Eye (tissue), 1 donor: ENCODE measurements at places on chromosomes 13 and 19.

DNA sequence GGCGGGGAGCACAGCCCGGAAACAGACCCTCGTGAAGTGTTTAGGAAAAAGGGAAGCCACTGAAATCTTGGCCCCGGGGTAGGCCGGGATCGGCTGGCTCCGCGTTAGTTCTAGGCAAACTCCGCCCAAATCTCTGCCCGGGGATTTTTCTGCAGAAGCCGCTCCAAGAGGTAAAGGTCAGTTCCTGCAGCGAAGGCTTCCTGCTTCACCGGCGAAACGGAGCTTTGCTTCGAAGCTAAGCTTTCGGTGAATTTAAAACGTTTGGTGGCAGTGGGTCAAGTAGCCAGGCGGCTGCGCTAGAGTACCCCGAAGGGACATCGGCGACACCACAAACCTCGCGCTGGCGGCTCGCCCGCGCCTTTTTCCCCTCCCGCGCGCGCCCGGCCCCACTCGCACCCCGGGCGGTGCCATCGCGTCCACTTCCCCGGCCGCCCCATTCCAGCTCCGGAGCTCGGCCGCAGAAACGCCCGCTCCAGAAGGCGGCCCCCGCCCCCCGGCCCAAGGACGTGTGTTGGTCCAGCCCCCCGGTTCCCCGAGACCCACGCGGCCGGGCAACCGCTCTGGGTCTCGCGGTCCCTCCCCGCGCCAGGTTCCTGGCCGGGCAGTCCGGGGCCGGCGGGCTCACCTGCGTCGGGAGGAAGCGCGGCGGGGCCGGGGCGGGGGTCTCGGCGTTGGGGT, 441 bp downstream of the GJB2 start:
- peak; percentile 62 for DNase-seq

- no peak for DNase-seq
Observed at GRCh38 chr13:28533125-28533436, 38.2 kb upstream of the FLT1 start.

DNA sequence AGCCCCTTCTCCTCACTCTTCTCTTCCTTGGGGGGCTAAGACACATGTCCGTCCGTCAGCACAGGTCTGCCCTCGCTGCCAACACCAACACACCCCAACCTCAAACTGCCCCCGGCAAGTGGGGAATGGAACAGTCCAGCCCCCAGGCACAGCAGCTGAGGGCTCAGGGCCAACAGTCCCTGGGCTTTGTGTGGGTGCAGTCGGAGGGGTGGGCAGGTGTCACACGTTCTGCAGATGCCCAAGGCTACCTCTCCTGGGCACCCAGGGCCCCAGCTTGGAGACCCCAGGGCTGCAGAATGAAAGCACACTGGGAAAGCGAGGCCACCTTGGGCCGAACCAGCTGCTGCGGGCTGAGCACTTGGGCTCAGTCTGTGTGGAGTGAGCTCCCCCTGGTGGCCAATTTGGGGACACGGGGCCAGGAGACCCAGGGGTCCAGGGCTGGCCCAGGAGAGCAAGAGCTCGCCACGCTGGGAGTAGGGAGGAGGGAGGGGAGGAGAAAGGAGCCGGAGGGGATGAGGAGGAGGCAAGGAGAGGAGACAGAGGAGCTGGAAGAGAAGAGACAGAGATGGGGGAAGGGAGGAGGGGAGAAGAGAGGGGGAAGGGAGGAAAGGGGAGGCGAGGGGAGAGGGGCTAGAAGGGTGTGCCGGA, 14.0 kb upstream of the ATP8B3 start:
- DNase-seq, result peak; percentile 95

- DNase-seq, result peak; percentile 46
Observed at GRCh38 chr13:26658448-26659385, 101.2 kb downstream of the WASF3 start.

DNA sequence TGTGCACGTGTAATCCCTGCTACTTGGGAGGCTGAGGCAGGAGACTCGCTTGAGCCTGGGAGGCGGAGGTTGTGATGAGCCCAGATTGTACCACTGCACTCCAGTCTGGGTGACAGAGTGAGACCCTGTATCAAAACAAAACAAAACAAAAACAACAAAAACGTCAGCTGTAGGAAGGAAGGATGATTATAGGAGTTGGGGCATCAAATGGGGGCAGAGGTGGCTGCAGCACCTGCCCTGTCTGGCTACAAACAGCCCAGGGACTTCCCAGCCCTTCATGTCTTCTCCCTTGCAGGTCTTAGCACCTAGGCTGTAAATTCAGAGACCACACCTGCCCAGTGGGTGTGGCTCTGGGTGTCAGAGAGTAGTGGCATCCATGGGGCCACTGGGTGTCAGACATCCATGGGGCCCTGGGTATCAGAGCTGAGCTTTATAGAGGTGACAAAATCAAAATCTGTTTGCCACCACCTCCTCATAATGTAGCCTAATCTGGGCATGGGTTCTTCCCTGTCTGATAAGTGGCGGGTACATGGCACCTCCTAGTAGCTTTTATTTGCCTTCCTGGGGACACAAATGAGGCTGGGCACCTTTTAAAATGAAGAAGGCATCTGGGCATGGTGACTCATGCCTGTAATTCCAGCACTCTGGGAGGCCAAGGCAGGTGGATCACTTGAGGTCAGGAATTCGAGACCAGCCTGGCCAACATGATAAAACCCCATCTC, 4.7 kb upstream of the B3GNT3 start:
- no peak for DNase-seq

DNA sequence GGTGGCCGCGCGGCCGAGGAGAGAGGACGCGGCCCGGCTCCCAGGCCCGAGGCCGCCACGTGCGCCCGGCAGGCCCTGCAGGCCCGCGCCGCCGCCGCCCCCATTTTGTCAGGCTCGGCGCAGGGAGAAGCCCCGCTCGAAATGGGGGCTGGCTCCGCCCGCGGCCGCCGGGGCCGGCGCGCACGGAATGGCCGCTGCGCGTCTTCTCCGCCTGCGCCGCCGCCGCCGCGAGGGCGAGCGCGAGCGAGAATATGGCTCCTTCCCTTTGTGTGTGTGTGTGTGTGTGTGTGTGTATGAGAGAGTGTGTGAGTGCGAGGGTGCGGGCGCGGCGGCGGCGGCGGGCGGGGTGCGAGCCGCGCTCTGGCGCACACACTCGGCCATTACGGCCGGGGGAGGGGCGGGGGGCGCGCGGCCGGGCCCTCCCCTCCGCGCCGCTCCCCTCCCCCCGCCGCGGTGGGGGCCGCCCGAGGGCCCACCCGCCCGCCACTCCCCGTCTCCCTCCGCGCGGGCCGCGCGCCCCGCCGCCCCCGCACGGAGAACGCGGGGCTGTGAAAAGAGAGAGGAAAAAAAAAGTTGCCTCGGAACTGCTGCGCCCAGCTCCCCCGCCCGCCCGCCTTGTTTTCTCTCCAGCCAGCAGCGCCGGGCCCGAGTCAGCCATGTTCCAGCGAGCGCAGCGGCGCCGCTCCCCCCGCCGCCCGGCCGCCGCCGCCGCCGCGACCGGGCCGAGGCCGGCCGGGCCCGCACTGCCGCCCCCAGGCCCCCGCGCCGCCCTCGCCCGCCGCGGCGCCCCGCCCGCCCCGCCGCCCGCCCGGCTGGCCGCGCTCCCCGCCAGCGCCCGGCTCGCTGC, 1.0 kb downstream of the HMGB1 start:
- DNase-seq, result peak; percentile 91

- DNase-seq, result no peak
Observed at GRCh38 chr19:33275933-33276619, 26.3 kb downstream of the CEBPA start.

DNA sequence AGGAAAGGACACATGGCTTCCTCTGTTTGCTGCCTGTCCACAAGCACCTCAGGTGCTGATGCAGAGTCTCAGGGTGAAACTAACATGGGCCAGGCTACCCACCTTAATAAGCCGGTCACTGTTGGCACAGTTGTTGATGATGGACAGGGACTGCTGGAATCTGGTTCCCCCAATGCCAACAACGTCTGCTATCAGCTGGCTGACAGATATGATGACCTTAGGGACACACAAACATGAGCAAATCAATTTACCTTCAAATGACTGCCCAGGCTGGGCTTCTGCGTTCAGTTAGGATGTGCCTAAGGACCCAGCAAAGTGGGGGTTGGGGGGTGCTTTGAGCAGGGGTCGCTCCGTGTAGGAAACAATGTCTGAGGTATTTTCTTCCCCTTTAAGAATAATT, 77.1 kb upstream of the SLC15A1 start:
- no peak for DNase-seq

DNA sequence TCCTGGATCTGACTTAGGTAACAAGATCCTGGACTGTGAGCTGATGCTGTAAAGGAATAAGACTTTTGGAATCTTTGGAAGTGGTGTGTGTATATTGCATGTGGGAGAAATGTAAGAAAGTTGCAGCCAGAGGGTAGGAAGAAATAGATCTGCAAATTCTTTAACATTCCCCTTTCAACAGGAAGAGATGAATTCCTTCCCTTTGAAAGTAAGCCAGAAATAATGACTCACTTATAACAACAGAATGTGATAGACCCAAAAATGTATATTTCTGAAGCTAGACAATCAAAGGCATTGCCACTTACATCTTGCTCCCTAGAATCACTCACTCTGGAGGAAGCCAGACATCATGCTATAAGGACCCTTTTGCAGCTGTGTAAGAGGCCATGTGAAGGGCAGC, 9.8 kb upstream of the SIAH3 start:
- DNase-seq, result no peak

- DNase-seq, result no peak
Observed at GRCh38 chr13:20489185-20489820, 36.4 kb downstream of the CRYL1 start.

GRCh38 chr13:109255141-109255856, 531.1 kb downstream of the IRS2 start:
- DNase-seq, result no peak

DNA sequence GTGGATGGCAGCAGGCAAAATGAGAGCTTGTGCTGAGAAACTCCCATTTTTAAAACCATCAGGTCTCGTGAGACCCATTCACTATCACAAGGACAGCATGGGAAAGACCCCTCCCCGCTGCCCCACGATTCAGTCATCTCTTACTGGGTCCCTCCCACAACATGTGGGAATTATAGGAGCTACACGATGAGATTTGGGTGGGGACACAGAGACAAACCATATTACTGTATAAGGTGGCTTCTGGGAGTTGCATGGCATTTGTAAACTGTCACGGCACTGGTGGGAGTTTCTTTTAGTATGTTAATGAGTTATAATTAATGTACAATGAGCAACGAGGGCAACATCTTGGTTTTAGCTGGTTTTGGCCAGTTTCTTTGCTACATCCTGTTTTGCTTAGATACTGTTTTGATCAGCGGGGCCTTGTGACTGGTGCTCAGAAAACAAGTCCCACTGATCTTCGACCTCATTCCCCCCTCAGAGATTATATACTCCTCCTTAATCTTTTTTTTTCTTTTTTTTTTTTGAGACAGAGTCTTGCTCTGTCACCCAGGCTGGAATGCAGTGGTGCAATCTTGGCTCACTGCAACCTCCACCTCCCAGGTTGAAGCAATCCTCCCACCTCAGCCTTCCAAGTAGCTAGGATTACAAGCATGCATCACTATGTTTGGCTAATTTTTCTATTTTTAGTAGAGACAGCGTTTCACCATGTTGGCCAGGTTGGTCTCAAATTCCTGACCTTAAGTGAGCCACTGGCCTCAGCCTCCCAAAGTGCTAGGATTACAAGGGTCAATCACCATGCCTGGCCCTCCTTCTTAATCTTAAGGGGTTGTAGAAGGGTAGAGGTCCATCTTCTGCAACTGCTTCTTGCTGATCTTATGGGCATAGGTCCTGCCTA, 21.3 kb upstream of the ZNF599 start:
- DNase-seq, result no peak

- peak; percentile 36 for DNase-seq
Observed at GRCh38 chr19:33706631-33707030, 84.9 kb downstream of the CHST8 start.

- peak; percentile 38 for DNase-seq
Observed at GRCh38 chr19:28883241-28883693, 329.7 kb downstream of the UQCRFS1 start.

DNA sequence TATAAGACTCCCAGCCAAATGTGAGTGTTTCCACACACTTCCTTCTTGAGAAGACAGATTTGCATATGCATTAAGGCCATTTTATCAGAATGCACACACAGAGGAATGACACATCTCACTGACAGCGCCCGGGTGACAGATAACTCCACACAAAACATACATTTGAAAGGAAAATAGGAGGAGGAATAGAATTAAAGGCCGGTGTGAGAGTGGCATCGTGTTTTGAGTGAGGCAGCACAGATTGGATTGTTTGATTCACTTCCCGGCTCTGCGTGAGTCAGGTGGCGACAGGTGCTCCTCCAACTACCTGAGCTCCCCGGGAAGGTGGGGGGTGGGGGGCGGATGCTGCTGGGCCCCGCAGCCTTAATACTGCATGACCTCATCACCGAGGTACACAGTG, 429.0 kb downstream of the TSHZ3 start:
- no peak for DNase-seq

GRCh38 chr19:55341171-55341588, 1.5 kb downstream of the KMT5C start:
- DNase-seq, result peak; percentile 87

DNA sequence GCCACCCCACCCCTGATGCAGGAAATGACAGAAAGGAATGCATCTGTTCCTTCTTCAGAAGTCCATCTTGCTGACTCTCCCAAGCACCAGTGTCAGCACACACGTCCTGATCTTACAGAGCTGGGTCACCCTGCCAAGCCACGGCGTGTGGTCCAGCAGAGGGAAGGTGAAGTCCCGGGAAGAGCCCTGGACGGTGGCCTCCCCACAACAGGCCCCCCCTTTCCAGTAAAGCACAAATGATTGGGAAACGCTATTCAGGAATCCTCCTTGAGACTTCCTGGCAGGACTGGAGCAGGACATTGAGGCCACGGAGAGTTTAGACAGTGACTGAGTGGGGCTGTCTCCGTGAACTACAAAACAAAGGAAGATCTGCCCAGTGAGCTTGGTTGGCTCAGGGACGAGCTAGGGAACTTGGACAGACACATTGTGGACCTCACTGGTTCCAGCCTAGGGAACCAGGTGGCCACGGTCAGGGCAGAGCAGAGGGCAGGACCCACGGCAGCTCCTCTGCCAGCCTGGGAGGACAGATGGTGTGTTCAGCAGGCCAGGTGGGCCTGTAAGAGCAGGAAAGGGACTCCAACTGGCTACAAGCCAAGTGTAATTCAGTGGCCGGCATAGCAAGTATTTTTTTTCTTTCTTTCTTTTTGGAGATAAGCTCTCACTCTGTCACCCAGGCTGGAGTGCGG, 41.7 kb downstream of the ELL start:
- DNase-seq, result no peak

- DNase-seq, result no peak
Observed at GRCh38 chr13:111388851-111389500, 68.5 kb downstream of the TEX29 start.

- DNase-seq, result peak; percentile 94
Observed at GRCh38 chr13:99980824-99981734, 505 bp upstream of the ZIC2 start.
